CD8-positive, alpha-beta T cell (primary cell): ENCODE measurements at places on chromosomes 16 and 17. TPM values are rescaled to one million over a fixed set of nuclear protein-coding genes. Genes with fewer than 3 reads are reported as not detected.

KRT20 gene
- not detected for total RNA-seq

CAPNS2 gene
- total RNA-seq, result not detected

TLCD3B gene
- total RNA-seq, result 0.19 TPM

HOXB7 gene
- not detected for total RNA-seq

TP53TG3D gene
- total RNA-seq, result not detected

RPGRIP1L gene
- 1.5 TPM for total RNA-seq

HBZ gene
- not detected for total RNA-seq
